Stimulated activated CD4-positive, alpha-beta T cell treated with anti-CD3 and anti-CD28 coated beads, TNF-alpha, amount 100 ng/mL, for 4 hours (primary cell): ENCODE measurements at places on chromosomes 16 and 17.

DNA sequence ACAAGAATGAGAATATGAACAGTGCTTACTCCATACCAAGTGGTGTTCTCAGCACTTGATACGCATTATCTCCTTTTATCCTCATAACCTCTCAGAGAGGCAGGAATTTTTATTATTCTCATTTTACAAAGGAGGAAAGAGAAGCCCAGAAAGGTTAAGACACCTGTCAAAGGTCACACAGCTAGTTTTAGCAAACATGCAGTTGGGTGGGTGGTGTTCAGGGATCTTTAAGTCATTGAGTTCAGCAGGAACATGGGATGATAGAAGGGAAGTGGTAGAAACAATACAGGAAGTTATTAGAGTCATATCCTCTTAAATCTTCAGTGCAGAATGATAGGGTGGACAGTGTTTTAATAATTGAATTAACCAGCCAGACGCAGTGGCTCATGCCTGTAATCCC, 95.4 kb downstream of the IRX3 start:
- no peak for DNase-seq

DNA sequence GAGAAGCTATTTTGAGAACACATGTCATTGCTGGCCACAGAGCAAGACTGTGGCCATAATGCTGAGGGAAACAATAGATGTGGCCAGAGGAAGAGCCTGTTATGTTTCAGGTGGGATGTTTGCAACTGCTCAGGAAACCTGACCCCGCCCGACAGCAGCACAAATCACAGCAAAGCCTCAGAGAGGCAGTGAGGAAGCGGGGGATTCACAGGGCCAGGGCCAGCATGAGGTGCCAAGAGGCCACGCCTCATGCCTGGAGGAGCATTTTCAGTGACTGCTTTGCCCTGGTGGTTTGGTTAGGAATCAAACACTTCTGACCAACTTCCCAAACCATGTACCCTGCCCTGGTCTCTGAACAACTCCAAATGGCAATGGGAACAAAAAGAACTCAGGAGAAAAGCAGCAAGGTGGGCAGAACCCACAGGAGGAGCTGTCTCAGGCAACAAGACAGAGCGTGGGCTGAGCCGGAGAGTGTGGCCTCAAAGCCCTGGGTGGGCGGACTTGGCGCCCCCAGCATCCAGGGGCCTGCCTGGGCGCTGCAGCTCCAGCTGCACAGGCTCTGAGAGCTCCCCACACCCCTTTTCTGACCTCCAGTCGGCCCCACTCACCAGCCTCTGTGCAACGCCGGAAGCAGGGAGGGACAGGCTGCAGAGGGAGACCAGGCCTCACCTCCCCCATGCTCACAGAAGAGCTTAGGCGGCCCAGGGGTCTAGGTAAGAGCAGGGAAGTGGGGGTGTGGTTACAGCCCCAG, 20.6 kb downstream of the HIC1 start:
- no peak for DNase-seq

DNA sequence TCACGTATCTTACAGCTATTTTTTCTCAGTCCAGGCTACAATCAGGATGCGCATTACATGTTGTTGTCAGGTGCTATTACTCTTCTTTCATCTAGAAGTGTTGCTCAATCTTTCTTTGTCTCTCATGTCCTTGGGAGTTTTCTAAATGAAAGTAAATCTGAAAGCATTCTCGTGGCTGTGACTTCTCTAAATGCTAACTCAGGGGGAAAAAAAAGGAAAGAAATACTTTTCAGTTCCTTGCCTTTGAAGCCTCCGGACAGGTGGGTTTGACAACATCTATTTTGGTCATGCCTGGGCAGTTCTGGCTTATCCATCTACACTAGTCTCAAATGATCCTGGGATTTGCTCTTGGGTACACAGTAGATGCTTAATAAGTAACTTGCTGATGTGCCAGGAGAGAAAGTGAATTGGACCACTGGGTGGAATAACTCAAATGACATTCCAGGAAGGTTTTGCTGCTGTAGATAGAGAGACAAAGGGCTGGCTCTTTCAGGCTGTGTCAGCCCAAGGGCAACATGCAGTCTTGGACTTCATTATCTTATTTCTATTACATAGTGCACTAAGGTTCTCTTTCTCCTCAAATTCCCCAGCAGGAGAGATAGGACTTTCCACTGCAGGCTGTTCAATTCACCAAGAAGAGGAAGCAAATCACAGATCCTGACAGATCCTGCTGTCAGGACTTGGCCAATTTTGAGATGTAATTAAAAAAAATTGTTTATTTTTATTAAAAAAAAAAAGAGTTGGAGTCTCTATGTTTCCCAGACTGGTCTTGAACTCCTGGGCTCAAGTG, 63.6 kb upstream of the NFAT5 start:
- no peak for DNase-seq

DNA sequence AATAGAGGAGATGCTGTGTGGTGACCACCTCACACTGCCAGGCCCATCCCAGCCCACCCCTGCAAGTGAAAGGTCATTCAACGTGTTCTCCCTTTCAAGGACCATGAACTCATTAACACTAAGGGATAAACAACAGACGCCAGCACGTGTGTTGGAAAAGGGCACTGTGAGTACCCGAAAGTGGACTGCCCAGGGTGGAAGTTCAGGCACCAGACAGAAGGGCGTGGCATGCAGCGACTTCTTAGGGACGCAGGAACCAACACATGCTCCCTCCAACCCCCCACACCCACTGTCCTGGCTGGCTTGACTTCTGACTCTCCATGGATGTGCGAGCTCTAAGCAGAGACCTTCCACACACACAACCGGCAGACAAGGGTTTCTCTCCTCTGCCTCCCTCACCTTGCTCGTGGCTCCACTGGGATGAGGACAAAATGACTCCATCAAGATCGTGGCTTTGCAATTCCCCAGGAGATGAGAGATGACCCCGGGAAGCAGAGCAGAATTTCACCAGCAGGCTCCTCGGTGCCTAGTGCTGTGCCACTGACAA, 11.0 kb downstream of the UBALD1 start:
- no peak for DNase-seq

DNA sequence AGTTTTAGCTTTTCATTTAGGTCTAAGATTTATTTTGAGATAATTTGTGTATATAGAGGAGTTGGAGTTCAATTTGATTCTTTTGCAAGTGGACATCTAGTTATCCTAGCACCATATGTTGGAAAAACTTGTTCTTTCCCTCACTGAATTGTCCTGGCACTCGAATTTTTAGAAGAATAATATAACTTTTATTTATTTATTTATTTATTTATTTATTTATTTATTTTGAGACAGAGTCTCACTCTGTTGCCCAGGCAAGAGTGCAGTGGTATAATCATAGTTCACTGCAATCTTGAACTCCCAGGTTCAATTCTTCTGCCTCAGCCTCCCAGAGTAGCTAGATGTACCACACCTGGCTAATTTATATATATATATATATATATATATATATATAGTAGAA, 29.4 kb downstream of the PPM1E start:
- no peak for DNase-seq

DNA sequence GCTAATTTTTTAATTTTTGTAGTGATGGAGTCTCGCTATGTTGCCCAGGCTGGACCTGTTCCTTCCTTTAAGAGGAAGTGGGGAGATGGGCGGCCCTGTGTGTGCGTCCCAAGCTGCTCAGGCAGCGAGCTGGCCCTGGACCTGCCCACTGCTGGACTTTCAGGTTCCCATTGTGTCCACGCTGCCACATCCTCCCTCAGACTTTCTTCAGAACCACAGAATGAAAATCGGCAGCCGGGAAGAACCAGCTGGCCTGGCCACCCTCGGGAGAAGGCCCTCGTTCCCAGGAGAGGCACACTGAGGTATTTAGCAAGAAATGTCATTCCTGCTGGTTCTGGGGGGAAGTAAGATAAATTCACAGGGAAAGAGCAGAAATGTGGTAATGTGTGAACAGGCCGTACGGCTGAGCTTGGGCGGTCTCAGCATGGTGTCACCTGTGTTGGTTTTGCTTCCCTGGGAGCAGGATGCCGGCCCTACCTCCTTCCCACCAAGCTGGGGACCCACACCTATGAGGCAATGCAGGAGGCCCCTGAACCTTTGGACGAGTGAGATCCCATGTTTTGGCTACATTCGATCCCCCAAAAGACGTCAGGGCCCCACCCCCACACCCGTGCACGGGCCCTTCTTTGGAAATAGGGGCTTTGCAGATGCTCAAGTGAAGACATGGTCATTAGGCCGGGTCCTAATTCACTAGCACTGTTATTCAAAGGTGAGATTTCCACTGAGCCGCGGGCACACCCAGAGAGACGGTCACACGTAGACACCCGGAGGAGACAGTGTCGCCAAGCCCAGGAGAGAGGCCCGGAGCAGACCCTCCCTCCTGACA, 35.9 kb upstream of the ZNF469 start:
- no peak for DNase-seq

GRCh38 chr17:64129515-64129764, 504 bp downstream of the ERN1 start:
- peak; percentile 9 for DNase-seq

GRCh38 chr16:25038239-25038954, 23.2 kb upstream of the ARHGAP17 start:
- DNase-seq, result no peak

DNA sequence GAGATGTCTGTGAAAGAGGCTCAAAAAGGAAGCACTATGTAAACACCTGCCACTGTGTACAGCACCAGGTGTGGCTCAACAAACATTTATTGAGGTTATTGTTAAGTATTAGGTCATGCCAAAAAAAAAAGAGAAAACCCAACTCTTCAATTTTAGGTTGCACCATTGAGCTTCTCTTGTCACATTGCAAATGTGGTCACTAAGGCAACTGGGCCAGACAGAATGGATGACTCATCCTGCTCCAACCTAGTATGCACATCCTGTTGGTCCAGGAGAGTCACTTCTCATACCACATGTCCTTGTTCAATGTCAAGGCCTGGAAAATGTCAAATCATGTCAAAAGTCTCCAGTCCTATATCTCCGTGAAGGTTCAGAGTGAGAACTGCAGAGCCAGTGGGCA, 25.0 kb downstream of the HOXB1 start:
- no peak for DNase-seq

DNA sequence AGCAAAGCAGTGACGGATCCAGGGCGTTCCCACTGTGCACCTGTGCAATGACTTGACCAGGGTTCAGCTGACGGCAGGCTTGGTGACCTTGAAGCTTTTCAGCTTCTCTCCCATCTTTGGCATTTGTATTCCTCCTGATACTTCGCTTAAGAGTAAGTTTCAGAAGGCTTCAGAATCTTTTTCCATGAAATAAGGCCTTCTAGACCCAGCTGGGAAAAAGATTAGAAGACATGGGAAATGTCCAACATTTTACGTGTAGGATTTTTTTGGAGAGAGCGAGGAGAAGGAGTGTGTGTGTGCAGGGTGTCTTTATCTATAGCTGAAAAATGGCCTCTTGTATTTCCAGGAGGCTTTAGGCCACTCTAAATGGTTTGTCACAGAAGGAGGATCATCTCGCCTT, 104.1 kb downstream of the BANP start:
- no peak for DNase-seq

GRCh38 chr17:47993031-47993564, 22.2 kb downstream of the CDK5RAP3 start:
- DNase-seq, result no peak

DNA sequence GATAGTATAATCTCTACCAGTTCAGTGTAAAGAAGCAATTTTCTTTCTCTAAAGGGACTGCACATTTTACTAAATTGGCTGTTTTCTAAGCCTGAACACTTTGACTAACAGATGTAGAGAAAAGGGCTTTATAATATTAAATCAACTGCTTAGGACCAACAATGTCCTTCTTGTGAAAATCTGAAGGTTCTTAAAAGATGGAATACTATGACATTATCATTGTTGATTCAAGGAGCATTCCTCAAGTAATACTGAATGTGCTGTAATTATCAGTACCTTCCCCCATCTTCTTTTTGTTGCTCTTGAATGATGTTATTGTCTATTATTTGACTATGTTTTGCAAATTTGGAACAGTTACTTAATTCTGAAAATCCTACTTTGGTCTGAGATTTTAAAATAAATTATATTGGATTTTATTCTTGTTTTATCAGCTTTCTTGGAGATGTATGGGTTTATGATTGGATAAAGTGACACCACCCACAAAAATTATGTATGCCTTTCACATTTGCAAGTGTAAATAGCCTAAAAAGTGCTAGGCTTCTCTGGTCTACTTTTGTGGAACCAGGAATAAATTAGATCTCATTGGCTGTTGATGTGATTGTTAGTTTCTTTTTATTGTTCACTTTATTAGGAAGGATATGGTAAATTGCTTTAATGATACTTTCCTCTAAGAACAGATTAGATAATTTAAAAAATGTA, 53.0 kb downstream of the TAOK1 start:
- DNase-seq, result no peak

DNA sequence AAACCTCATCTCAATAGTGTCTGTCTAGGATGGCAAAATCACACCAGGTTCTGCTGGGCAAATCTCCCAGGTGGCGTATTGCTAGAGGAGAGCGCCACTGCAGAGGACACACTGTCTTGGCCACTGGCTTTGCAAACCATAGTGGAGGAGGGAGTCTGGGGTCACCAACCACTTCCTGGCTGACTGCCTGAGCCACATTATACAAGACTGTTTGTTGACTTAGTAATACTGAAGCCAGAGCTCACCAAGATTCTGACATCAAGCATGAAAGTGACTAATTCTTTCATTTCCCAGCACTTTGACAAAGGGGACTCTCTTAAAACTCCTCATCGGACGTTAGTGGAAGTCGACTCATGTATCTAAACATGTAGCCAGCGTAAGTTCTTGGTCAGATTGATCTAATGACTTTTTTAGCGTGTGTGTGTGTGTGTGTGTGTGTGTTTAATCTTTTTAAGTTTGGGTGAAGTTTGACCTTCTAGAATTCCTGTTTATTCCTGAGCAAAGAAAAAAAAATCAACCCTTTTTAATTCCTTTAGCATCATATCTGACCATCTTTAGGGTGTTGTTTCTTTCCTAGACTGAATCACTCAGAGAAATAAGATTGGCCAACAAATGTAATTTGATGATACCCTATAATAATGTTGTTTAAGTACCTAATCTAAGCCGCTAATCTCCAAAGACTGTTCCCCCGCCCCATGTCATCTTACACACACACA, 13.7 kb downstream of the PITPNC1 start:
- no peak for DNase-seq
